HS-27A (cell line): ENCODE measurements at places on chromosomes 5 and 9.

DNA sequence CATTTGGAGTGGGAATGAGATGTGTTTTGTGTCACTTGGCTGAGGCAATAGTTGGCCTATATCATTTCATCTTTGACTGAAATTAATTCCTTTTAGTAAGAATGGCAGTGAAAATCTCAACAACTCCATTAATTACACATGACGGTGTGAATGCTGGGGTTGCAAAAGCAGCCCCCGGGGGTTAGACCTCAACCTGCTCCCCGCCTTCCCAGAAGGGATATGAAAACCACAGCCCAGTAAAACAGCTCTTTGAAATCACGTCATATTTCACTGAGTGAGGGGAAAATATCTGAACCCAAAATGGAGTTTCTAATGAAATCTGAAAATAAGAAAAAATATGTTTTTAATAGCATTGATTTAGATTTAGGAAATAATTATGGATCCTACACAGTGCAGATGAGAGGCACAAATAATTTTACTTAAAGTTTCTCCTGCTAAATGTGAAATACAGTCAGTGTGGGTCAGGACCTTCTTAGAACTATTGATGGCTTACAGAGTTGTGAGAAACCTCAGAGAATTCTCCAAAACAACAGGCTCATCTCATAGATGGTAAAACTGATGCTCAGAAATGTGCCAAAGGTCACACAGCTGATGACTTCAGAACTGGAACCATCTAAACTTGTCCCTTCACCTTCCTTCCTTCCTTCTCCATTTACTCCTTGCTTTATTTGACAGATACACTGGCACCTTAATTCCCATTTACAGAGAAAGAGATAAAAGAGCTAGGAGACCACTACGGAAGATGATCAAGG is 96.5 kb downstream of the SPOCK1 start:
- no peak for DNase-seq

DNA sequence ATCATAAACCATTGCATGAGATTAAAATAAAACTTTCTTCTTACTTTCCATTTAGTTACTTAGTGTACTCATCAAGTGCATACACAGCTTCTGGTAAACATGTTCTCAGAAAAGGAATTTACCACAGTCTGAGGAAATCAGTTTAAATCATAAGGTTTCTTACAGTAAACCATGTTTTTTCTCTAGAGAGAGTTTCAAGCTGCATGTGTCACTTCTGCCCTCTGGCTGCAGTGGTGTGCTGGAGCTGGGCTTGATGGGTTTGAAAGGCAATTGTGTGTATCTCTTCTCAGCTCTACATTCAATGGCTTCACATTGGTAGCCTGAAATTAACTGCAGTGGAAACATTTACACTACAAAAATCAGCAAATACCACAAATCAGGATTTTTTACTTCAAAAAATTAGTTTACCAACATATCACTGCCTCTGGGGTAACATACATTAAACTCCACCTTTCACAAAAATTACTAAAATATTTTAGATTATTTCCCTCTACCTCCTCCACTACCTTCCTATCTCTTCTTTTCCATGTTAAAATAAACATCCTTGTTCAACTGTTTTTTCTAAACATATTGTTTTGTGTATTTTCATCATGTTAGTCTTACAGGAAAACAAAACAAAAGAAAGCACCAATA is 414.3 kb downstream of the ANXA1 start:
- DNase-seq = no peak

DNA sequence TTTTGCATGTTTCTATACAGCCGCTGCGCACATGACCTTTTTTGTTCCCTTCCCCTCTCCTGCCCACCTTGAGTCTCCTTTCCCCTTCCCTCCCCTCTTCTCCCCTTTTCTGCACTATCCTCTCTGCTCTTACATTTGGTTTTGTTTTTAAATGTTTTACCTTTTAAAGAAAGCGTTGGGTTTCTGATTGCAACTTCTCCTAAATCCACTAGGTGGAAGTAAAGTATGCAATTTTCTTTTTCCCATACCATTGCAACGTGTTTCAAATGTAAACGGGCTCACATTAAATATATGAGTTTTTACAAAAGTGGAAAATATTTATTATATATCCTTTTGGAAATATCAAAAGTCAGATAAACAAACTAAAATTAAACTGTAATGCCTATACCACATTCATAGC is 500.9 kb downstream of the DIRAS2 start:
- no peak for DNase-seq

DNA sequence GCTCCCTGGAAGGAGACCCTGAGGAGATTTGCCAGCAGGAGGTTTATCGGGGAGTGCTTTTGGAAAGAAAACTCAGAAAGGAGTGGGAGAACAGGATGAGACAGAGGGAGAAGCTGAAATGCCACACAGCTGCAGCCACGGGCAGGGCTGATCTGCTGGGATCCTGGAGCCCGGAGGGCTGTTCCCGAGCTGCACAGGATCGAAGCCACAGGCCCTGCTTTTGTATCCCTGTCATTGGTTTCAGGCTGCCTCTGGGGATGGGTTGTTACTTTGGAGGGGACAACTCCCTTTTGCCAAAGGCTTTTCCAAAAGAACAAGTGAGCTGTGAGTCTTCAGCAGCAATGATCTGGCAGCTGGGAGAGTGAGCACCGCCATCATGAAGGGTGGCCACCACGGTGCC is 152.5 kb upstream of the PTCH1 start:
- no peak for DNase-seq

- DNase-seq = no peak
These were observed 201.7 kb downstream of the PRELID2 start for GRCh38 chr5:145633474-145633873.

GRCh38 chr5:74875994-74876791 is 10.0 kb upstream of the FAM169A start:
- no peak for DNase-seq

- no peak for DNase-seq
These were observed 21.1 kb upstream of the CARTPT start for GRCh38 chr5:71697967-71698366.

GRCh38 chr5:105806596-105806995 is 1864.1 kb downstream of the EFNA5 start:
- no peak for DNase-seq

- DNase-seq = no peak
These were observed 80.3 kb downstream of the SGCD start for GRCh38 chr5:156407251-156407650.

GRCh38 chr9:18605766-18606180 is 131.8 kb downstream of the ADAMTSL1 start:
- DNase-seq = no peak

GRCh38 chr5:124825983-124826337 is 79.5 kb upstream of the ZNF608 start:
- DNase-seq = no peak

- no peak for DNase-seq
These were observed 270.2 kb upstream of the BRINP1 start for GRCh38 chr9:119639287-119639955.

DNA sequence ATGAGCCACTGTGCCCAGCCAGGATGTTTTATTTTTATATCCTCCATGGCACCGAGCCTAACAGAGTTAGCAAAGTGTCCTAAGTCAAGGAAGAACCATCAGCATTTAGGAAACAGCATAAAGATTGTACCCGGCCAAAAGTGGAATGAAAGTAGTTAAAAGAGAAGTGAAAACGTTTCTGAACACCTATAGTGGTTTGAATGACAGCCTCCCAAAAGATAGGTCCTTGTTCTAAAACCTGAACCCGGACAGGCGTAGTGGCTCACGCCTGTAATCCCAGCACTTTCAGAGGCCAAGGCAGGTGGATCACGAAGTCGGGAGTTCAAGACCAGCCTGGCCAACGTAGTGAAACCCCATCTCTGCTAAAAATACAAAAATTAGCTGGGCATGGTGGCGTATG is 37.4 kb downstream of the ZFAND5 start:
- DNase-seq = no peak

DNA sequence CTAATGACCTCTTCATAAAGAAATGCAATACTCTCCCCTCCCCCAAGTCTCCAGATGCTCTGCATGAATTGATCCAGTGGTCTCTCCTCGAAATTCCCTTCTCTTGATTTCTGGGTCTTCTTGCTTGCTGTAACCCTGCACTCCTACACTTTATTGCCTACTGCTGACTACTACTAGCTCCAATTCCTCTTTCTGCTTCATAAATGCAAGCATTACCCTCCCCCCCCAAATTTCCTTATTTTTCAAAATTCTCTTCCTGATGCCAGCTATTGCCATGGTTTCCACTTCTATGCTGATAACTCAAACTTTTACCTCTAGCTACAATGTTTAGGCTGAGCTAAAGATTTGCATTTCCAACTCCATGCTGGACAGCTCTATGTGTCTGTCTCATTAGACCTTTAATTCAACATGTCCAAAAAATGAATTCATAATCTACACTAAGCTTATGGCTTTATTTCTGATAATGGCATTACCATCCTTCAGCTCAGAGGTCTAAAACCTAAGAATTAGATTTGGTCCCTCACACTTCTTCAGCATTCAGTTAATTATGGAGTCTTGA is 1.4 kb downstream of the ZBTB26 start:
- no peak for DNase-seq

DNA sequence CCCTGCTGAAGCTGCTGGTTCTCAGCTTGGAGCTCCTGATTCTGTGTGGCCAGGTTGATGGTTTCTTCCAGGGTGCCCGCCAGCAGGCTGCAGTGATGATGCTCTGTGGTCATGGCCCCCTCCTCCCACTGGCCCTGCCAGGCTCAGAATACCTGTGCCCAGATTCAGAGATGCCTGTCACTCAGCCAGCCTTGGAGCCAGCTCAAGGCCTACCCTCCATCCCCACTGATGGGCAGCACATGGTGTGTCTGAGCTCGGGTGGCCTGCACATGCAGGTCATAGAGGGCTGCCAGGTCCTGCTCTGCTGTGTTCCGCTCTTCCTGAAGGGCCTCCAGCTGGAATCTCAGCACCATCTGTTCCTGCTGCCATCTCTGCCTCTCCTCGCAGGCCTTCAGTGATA is 5.4 kb downstream of the SLC35A4 start:
- DNase-seq = no peak

GRCh38 chr5:151448038-151448985 is 909 bp downstream of the SLC36A1 start:
- no peak for DNase-seq

DNA sequence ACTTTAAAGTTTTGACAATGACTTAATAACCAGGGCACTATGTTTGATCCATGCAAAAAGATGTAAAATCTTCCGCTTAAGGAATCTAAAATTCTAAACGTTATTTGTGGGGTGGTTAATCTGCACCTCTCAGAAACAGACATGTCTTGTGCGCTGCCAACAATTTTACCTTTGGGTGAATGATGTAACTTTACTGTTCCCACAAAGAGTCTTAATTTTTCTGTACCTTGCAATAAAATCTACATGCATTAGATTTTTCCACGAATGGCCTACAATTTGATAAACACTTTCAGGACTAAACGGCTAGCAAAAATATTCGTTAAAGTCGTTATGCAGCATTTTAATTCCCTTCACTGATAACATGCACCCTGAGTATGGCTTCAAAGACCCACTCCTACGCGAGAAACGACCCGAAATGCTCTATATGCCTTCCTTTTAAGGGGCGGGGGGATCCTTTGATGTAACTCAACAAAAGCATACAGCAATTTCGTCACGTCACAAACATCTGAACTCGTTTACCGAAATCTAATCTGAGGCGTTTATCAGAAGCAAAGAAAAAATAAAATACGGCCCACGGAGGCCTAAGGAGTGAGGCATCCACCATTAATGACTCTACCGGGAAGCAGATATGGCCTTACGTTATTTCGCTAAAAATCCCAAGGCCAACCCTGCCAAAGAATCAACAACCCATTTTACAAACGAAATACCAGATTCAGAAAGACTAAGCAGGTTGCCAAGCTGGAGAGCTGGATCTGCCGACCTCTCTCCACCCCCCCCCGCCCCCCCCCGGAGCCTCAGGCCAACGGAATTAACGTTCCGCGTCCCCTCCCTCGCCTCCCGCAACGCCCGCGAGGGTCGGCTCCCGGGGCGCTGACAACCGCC is 621 bp downstream of the AK6 start:
- peak; percentile 9 for DNase-seq

DNA sequence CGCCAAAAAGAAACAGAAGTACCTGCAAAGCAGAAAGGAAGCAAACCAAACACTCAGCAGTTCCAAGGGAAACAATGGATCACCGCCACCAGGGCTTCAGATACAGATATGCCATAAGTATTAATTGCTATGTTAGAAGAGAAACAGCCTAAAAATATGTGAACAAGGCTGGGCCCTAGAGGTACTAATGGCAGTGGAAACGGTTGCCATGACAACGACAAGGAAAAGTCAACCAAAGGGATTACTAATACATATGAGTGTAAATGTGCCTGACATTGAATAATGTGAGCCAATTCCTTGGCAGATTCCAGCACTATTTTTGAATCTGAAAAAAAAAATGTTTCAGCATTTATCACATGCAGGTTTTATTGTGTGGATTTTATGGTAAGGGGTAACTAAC is 75.0 kb downstream of the CAVIN4 start:
- no peak for DNase-seq

- peak; percentile 29 for DNase-seq
These were observed 56.2 kb downstream of the PLAC8L1 start for GRCh38 chr5:146048994-146049703.

- DNase-seq = no peak
These were observed 26.6 kb downstream of the TLX3 start for GRCh38 chr5:171335616-171336015.

DNA sequence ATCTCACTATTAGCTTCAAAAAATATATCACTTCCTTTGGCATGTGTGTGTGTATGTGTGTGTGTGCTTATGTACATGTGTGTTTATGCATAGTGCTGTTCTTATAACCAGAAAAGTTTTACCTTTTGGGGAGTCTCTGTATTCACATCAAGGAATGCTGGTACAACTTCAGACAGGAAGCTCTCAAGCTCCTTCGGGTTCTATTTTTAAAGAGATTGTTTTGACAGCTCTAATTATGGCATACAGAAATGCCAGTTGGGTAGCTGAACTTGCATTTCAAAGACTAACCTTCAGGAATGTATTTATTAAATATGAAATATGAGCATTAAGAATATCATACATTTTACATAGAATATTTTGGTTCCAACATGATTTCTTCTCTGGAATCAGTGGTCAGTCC is 163.1 kb downstream of the DTWD2 start:
- no peak for DNase-seq
